ENCODE measurements at places on chromosomes 11 and 22.

DNA sequence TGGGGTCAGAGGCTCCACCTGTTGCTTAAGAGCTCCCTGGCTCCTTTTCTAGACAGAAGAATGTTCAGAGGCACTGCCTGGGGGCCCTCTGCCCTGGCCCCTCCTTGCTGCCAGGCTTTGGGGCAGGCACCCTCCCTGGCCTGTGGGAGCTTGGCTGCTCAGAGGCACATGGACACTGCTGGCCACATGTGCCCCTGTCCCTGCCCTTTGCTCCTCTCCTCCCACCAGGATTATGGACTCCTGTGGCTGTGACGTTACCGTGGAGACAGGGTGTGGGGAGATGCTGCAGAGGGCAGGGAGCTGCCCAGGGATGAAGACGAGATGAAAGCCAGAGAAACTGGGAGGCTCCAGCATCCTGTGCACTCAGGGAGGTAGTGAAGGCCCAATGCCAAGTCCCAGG lies 14.7 kb downstream of the DRD2 start:
- no peak for DNase-seq

GRCh38 chr11:116459185-116460045 lies 313.4 kb downstream of the BUD13 start:
- no peak for DNase-seq

GRCh38 chr22:27863556-27863955 lies 55.5 kb downstream of the PITPNB start:
- DNase-seq = no peak

- no peak for DNase-seq
Observed at GRCh38 chr11:47480762-47481161, 31.8 kb upstream of the RAPSN start.

DNA sequence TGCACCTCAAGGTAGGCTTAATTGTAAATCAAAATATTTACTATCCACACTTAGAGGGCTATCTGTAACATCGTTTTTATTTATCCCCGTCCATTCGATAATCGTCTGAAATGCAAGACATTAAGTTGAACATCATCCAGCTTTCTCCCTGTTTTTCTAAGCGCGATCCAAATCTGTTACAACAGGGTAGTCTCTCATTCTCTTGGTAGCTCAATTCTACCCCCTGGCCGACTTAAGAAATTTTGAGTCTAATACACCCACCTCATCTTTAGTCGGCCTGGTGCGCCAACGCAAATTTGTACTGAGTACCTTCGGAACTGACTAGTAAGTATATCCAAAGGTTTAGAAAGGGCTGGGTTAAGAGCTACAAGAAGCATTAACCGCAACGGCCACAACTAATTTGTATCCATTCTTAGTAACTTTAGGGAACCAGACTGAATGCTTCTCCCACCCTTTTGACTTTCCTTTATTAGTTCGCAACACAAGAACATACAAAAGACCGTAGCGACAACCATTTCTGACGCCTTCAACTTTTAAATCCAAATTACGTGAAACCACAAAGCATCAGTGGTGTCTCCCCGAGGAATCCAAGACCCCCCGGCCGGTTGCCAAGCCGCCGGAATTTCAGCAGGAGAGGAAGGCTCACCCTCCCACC lies 1.0 kb upstream of the ZNF143 start:
- peak; percentile 24 for DNase-seq

DNA sequence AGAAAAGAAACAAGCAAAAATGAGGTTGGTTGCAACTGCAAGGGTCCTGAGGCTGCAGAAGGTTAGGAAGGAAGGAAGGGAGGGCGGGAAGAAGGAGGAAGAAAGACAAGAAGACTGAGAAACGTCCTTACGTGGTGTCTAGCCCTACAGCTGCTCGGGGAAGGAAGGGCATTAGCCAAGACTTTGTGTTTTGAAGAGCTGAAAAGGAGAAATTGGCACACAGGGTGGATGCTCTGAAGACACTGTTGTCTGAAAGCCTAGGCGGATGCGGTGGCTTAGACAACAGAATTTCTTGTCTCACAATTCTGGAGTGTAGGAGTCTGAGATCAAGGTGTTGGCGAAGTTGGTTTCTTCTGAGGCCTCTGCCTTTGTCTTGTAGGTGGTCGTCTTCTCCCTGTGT lies 60.7 kb downstream of the MCM5 start:
- no peak for DNase-seq

- no peak for DNase-seq
Observed at GRCh38 chr22:42145175-42145574, 14.6 kb upstream of the CYP2D6 start.

GRCh38 chr11:69804769-69805508 lies 14.3 kb downstream of the FGF3 start:
- DNase-seq = no peak

- no peak for DNase-seq
Observed at GRCh38 chr11:65170058-65170534, at the start of gene SPDYC. SPDYC (plus strand) TSS chr11:65170233; CDS start chr11:65171358, 1,125 bp downstream.

DNA sequence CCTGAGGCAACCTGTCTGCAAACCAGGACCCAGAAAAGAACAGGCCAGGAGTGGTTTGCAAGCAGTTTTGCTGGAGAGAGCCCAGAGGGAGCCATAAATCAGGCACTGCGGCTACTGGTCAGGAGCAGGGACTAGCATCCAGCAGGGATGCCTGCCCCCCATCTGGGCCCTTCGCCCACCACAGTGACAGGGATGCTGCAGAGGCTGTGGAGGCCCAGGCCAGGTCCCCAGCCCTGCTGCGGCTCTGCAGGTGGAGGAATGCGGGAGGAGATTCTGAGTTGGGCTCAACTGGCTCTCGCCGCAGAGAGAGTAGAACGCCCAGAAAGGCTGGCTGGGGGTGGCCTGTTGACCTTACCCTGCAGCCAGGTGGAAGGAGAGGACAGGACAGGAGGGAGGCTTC lies 16.4 kb upstream of the NEFH start:
- DNase-seq = no peak

GRCh38 chr11:72307439-72307838 lies 63.5 kb upstream of the PHOX2A start:
- no peak for DNase-seq

DNA sequence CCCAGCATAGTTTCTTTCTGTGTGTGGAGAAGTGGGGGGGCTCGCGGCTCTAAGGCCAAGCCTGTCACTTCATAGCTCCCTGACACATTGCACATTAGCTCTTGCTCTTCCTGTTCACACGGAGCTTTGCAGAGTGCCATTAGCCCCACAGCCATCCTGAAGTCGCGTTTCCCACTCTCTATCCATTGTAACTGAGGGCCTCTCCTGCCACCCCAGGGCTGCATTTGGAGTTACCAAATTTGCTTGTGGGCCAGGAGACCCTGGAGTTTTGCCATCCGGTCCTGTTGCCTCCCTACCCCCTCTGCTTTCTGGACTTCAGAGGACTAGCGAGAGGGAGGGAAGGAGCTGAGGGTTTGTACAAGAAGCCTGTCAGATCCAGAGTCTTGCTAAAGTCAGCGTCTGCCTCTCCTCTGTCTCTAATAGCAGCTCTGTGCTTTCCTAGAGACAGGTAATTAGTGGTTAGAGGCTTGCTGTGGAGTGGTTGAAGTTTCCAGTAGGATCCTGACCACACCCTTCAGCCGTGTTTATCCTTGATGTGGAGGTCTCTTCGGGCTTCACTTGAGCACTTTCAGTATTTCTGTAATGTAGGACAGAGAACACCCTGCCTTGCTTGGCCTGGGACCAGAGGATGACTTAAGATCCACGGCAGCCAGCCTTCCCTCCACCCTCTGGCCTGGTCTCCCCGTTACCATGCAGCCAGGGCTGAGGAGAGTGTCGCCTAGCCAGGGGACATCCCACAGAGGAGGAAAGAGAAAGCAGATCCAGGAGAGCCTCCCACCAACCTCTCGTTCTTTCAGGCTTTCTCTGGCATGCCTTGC lies 14.1 kb downstream of the DCPS start:
- DNase-seq = no peak

DNA sequence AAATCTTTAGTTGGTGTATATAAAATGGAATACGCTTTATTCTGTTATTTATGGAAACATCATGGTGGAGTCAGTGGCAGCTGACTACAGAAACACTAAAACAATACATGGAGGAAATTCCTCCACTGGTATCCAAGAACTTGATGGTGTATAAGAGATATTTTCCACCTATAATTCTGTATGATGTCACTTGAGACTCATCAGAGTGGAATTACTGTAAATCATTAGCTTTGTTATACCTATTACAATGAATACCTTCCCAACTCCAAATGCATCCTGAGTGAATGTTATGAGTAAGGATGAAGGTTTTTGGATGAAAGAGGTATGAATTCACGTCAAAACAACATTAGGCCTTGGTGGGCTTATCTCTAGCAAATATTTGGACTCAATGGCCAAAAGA lies 258.5 kb upstream of the SORL1-AS1 start:
- DNase-seq = no peak

- no peak for DNase-seq
Observed at GRCh38 chr22:26273011-26273675, 103.9 kb downstream of the SEZ6L start.

GRCh38 chr22:47569389-47570299 lies 807.2 kb downstream of the TBC1D22A start:
- no peak for DNase-seq

DNA sequence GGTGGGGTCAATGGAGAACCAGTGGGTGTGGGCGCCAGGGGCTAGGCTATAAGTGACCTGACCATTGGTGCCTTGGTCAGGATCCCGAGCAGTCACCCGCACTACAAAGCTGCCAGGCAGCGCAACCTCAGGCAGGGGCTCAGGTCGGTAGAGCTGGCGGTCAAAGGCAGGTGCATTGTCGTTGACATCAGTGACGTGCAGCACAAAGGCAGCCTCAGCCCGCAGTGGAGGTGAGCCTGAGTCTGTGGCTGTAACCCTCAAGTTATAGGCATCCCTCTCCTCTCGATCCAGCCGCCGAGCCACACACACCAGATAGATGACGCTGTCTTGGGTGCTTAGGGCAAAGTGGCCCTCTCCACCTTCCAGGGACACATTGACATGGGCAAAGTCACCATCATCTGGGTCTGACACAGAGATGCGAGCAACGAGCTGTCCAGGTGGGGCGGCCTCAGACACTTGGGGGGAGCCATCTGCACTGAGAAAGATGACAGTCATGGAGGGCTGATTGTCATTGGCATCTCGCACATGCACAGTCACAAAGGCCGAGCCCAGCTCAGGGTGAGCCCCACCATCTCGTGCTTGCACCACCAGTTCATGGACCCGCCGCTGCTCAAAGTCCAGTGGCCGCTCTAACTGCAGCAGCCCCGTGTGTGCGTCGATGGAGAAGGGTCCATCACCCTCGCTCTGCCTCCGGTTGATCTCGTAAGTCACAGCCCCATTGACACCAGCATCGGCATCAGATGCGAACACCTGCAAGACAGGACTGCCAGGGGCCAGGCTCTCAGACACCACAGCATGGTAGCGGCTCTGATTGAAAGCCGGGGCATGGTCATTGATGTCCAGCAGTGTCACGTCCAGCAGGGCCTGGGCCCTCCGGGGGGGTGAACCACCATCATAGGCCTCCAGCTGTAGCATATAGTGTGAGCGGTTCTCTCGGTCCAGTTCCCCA lies 15.3 kb downstream of the DCHS1 start:
- DNase-seq = no peak

DNA sequence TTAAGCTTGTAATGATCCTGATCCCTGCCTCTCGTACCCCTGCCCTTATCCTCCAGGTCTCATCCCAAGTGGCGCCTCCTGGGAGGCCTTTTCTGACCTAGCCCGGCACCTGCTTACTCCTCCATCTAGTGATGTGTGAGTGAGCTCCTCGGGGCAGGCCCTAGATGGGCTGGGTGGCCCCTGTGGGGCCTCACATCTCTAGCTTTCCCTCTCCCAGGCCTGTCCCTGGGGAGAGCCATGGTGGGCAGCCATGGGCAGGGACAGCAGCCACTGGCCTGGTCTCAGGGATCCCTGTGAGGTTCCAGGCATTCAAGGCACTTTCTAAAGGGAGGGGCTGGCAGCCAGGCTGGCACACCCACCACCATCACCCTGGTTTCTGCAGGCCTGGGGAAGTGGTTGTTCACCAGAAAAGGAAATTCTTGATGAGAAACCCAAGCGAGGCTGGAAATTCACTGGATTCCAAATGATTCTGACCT lies 27.9 kb downstream of the GNAZ start:
- no peak for DNase-seq

- DNase-seq = peak; percentile 24
Observed at GRCh38 chr22:46069521-46070214, 80.7 kb upstream of the PPARA start.

DNA sequence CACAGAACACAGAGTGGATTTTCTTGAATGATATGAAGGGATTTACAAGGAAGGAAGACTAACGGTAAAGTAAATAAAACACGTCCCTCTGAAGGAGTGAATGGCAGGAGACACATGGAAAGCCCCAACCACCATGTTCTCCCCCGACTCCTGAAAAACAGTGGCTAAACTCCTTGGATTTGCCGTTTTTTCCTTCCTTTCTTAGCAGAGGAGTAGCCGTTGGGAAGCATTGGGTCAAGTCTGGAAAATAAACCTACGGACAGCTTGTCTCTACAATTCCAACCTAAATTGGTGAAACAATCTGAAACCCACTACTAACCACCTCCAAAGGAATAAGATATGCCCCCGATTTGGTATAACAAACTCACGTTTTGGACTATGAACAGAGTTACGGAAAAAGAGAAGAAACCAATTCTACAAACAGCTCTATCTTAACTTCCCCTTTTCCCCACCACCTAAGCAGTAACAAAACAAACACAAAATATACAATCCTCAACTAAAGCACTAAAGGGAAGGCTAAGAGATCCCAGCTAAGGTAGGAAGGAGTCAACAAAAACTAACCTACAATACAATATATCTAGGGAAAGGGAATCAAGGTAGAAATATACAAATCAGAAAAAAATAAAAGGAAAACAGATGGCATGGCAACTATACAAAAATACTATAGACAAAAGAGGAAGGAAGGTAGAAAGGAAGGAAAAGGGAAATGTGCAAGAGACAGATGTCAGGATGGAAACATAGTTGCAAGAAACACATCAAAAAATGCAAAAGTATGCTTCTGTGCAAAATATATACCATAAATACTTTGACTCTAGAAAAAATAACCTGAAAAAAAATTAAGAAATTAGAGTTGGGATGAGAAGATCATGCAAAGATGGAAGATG lies 43.8 kb upstream of the LYVE1 start:
- no peak for DNase-seq

GRCh38 chr22:20396639-20397038 lies 2.7 kb downstream of the ZNF74 start:
- no peak for DNase-seq

DNA sequence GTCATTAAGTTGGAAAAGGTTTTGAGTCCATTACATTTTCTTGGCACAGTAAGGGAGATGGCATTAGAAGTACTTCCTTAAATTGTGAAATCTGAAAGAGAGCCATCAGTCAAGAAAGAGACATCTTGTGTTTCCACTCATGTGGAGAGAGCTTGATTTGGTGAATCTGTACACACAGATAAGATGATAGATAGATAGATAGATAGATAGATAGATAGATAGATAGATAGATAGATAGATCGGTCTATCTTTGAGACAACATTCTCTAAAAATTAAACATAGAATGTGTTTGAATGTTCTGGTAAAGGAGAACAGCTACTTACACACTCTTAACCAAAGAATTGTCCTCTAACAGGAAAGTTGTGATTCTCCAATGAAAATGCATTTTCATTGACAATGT lies 76.2 kb downstream of the TTC17 start:
- DNase-seq = no peak
